Endothelial cell of coronary artery (primary cell): ENCODE measurements at places on chromosomes 4 and X. TPM values are rescaled to one million over a fixed set of nuclear protein-coding genes. Genes with fewer than 3 reads are reported as not detected.

The GBA3 gene
- total RNA-seq, result not detected in 2 replicates

The FAM9C gene
- total RNA-seq, result not detected in 2 replicates

The GAGE12J gene
- total RNA-seq, result not detected in 2 replicates

The AKAP4 gene
- total RNA-seq, result not detected in 2 replicates

The ATP1B4 gene
- total RNA-seq, result not detected in 2 replicates

The CYLC1 gene
- total RNA-seq, result not detected in 2 replicates

The APBB2 gene
- 93.3 and 107 TPM in 2 replicates for total RNA-seq

The HOPX gene
- 0.36 and 3.7 TPM in 2 replicates for total RNA-seq

The ARX gene
- total RNA-seq, result not detected in 2 replicates

The VCX3B gene
- total RNA-seq, result not detected in 2 replicates

The WDR17 gene
- total RNA-seq, result under 0.01 and 0.09 TPM in 2 replicates

The UBE2A gene
- total RNA-seq, result 17.3 and 21.9 TPM in 2 replicates

The UGT8 gene
- not detected in 2 replicates for total RNA-seq

The MTNR1A gene
- not detected in 2 replicates for total RNA-seq

The C4orf36 gene
- 0.18 TPM in 1 of 2 replicates, not detected in the other for total RNA-seq

The EGF gene
- under 0.01 TPM in 1 of 2 replicates, not detected in the other for total RNA-seq

The F11 gene
- total RNA-seq, result not detected in 2 replicates

The ANKRD50 gene
- total RNA-seq, result 68.3 and 160 TPM in 2 replicates

The TREX2 gene
- total RNA-seq, result 2.8 and 3.7 TPM in 2 replicates

The PPP1R2C gene
- not detected in 2 replicates for total RNA-seq

The CFI gene
- total RNA-seq, result 9.5 and 16.6 TPM in 2 replicates

The HEPH gene
- total RNA-seq, result 0.18 and 0.47 TPM in 2 replicates

The DUSP21 gene
- total RNA-seq, result not detected in 2 replicates

The LIMCH1 gene
- 17.9 and 32.1 TPM in 2 replicates for total RNA-seq

The CCNA2 gene
- total RNA-seq, result 21.6 and 52.5 TPM in 2 replicates

The SRPX gene
- 151 and 204 TPM in 2 replicates for total RNA-seq

The USP17L18 gene
- not detected in 2 replicates for total RNA-seq

The DIPK2B gene
- 8.0 and 9.1 TPM in 2 replicates for total RNA-seq

The ZCCHC18 gene
- 1.6 and 1.8 TPM in 2 replicates for total RNA-seq

The IL15 gene
- 1.4 and 2.5 TPM in 2 replicates for total RNA-seq

The PAGE1 gene
- total RNA-seq, result not detected in 2 replicates
